Smooth muscle cell of bladder (primary cell): ENCODE measurements at places on chromosomes 5 and 9. TPM values are rescaled to one million over a fixed set of nuclear protein-coding genes. Genes with fewer than 3 reads are reported as not detected.

C9orf50 gene
- 0.14 and 0.18 TPM in 2 replicates for total RNA-seq

BRD3OS gene
- 8.5 and 13.8 TPM in 2 replicates for total RNA-seq

C5orf58 gene
- total RNA-seq, result not detected in 2 replicates

TNPO1 gene
- total RNA-seq, result 407 and 545 TPM in 2 replicates

LPAR1 gene
- total RNA-seq, result 101 and 119 TPM in 2 replicates

DIRAS2 gene
- total RNA-seq, result 6.7 and 10.1 TPM in 2 replicates

FCN1 gene
- not detected in 2 replicates for total RNA-seq

SPATA31D4 gene
- not detected in 2 replicates for total RNA-seq

DAB2 gene
- total RNA-seq, result 122 and 161 TPM in 2 replicates

SARDH gene
- total RNA-seq, result 4.9 and 10.1 TPM in 2 replicates

RNF224 gene
- not detected in 2 replicates for total RNA-seq

WNK2 gene
- not detected in 2 replicates for total RNA-seq

C9 gene
- 0.18 TPM in 1 of 2 replicates, not detected in the other for total RNA-seq

OTULINL gene
- total RNA-seq, result 0.09 and 0.14 TPM in 2 replicates

HTR1A gene
- total RNA-seq, result not detected in 2 replicates

PRRX2 gene
- total RNA-seq, result 18.5 and 23.2 TPM in 2 replicates

SERF1A gene
- total RNA-seq, result 2.4 and 4.5 TPM in 2 replicates

SLC24A2 gene
- total RNA-seq, result under 0.01 TPM in 1 of 2 replicates, not detected in the other

CCL21 gene
- total RNA-seq, result not detected in 2 replicates

CEL gene
- 0.14 and 0.18 TPM in 2 replicates for total RNA-seq

TEX48 gene
- not detected in 2 replicates for total RNA-seq

ADAMTSL1 gene
- 7.4 and 26.1 TPM in 2 replicates for total RNA-seq

TTC23L gene
- total RNA-seq, result 0.37 and 0.43 TPM in 2 replicates

PKD2L2 gene
- total RNA-seq, result 0.18 TPM in 1 of 2 replicates, not detected in the other

GLRA1 gene
- not detected in 2 replicates for total RNA-seq

PCDHGB7 gene
- 6.3 and 6.9 TPM in 2 replicates for total RNA-seq

GRPEL2 gene
- total RNA-seq, result 15.8 and 17.8 TPM in 2 replicates

AJM1 gene
- total RNA-seq, result 1.00 and 1.4 TPM in 2 replicates

LCN2 gene
- total RNA-seq, result not detected in 2 replicates

IFNK gene
- total RNA-seq, result not detected in 2 replicates

PPP6C gene
- total RNA-seq, result 9.0 and 9.4 TPM in 2 replicates

G3BP1 gene
- total RNA-seq, result 96.7 and 155 TPM in 2 replicates

JAK2 gene
- 6.7 and 7.0 TPM in 2 replicates for total RNA-seq

KCNIP1 gene
- total RNA-seq, result not detected in 2 replicates

FBXL7 gene
- 2.0 and 2.9 TPM in 2 replicates for total RNA-seq

OBP2B gene
- not detected in 2 replicates for total RNA-seq

CDKN2B-AS1 gene
- 3.6 and 4.8 TPM in 2 replicates for total RNA-seq

XRCC4 gene
- 6.3 and 6.6 TPM in 2 replicates for total RNA-seq

PCDHGB1 gene
- 2.3 and 3.3 TPM in 2 replicates for total RNA-seq
